ENCODE measurements at places on chromosomes 11 and 22.

GRCh38 chr11:12966002-12966401 is 43.1 kb upstream of the RASSF10 start:
- DNase-seq = no peak

DNA sequence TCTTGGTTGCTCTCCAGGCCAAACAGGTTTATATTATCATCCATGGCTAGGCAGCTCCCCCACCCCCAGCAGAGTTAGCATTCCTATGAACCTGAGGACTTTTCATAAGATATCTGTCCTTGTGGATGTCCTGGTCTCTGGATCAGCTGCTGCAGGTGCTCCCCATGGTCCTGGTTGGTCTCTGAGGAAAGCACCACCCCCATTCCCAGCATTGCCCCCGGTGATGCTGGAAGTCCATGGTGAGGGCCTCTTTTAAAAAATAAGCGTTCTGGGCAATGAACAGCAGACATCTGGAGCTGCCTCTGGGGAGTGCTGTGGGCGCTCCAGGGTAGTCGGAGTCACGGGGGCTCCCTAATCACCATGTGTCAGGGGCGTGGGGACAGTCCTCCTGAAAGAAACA is 26.6 kb downstream of the DKK3 start:
- DNase-seq = no peak

- no peak for DNase-seq
Measured at GRCh38 chr11:32353884-32354283, 81.5 kb downstream of the WT1 start.

DNA sequence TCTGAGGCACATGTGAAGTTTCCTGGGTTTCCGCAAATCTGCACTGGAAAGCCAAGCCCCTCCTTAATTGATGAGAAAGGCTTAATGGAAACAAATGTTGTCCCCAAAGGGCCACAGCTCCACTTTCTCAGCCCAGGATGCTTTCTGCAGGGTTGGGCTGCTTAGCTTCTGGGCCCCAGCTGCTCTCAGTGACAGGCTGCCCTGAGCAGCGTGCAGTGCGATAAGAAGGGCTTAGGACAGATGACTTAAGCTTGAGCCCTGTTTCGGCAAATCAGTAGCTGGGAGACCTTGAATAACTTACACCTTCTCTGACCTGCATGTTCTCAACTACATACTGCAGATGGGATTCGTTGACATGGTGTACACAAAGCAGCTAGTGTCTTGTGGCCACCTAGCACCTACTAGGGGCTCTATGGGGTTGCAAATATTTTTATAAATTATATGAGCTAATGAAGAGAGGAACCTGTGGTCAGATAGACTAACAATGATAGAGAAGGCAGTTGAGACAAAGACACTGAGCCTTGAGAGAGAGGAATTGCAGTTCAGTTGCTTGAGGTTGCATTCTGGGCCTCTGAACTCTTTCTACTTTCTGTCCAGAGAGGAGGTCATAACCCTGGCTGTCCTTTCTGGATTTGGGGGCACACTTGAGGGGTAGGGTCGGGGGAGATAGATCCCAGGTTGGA is 11.5 kb downstream of the STX3 start:
- no peak for DNase-seq

DNA sequence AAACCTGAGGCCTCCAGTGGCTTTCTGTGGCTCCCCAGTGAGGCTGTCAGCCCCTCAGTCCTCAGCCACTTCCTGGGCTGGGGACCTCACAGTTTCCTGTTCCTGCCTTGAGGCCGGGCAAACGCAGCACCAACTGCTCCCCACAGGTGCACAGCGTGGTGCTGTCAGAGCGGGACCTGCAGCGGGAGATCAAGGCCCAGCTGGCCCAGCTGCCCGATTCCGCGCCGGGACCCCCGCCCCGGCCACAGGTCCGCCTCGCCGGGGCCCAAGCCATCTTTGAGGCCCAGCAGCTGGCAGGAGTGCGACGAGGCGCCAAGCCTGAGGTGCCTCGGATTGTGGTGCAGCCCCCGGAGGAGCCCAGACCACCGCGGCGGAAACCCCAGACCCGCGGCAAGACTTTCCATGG is 5.4 kb downstream of the TBC1D10C start:
- peak; percentile 51 for DNase-seq

GRCh38 chr11:108019870-108020540 is 11.3 kb downstream of the CUL5 start:
- DNase-seq = no peak

DNA sequence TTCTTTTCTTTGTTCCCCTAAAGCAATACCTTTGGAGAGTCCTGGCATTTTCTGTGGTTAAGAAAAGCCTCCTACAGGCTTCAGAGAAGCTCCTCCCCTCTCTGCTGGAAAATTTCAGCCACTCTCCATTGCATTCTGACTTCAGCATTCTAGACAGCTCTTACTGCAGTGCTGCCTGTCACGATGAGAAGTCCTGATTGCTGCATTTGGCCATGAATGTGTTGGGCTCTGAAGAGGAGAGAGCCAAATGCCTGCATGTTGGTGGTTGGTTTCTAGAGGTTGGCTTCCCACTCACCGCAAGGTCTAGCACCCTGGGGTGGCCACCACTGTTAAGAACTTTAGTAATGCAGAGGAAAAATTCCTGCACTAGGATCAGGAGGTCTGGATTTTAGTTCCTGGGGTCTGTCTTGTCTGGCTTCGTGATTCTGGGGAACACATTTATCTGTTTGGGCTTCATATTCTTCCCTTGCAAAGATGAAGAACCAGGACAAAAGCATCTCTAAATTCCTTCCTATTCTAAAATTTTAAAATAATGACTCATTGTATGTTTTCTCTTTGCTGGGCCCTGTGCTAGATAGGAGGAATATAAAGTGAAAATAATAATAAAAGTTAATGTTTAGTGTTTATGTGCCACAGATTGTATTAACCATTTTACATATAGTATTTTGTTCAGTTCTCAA is 38.1 kb downstream of the COA4 start:
- DNase-seq = no peak

DNA sequence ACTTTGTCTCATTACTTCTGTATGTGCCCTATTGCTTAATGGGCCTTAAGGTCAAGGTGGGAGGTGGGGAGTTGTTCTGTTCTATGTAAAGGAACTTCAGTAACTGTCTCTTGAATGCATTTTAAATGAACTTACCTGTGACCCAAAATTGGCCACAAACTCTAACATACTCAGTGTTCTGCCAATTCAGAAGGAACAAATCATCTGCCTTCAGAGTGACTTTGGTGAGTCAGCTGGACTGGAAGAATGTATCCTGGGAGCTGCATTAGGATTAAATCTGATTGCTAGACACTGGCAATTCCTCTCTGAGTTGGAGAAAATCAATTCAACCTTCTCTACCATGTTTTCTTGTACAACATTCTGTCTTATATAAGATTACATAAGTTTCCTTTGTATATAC is 1104.8 kb downstream of the DLG2 start:
- no peak for DNase-seq

DNA sequence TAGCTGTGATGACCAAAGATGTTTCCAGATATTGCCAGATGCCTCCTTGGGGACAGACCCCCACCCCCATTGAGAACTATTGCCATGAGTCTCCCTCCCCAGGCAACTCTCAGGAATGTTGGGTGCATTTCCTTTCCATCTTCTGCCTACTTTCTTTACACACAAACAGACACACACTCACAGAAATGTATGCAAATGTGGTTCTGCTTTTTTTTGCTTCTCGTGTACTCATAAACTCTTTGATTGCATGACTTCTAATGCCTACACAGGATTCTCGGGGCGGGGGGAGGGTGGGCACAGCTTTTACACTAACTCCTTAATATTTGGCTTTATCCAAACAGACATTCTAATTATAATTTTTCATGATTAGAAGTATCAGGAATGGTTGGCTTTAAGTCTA is 53.3 kb upstream of the SUSD2 start:
- DNase-seq = no peak

GRCh38 chr11:127242676-127243075 is 242.1 kb upstream of the KIRREL3 start:
- DNase-seq = no peak

GRCh38 chr22:38115423-38116205 is 5.1 kb upstream of the BAIAP2L2 start:
- DNase-seq = no peak

DNA sequence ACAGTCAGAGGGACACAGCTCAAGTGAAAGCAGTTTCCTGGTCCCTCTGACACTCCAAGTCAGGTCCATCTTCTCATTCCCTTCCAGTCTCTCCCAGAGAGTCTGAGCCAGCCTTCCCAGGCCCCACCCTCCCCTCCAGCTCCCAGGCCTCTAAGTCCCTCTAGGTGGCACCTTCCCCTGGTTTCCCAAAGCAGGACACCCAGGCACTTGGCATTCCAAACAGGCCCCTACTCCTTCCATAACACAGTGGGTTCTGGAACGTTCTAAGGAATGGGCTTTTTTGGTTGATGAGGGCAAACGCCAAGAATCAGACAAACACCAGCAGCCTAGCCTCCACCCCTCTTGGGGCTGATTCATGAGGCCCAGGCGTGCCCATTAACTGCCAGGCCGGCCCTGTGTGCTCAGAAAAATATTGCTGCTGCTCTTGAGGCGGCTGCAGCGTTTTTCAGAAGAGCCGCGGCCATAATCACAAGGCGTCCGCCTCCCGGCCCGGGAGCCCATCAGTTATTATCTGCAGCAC is 418.7 kb downstream of the SOX6 start:
- DNase-seq = no peak

- DNase-seq = no peak
Measured at GRCh38 chr11:120744016-120744994, 232.8 kb downstream of the GRIK4 start.

GRCh38 chr11:34379079-34379478 is 21.3 kb upstream of the ABTB2 start:
- DNase-seq = no peak

DNA sequence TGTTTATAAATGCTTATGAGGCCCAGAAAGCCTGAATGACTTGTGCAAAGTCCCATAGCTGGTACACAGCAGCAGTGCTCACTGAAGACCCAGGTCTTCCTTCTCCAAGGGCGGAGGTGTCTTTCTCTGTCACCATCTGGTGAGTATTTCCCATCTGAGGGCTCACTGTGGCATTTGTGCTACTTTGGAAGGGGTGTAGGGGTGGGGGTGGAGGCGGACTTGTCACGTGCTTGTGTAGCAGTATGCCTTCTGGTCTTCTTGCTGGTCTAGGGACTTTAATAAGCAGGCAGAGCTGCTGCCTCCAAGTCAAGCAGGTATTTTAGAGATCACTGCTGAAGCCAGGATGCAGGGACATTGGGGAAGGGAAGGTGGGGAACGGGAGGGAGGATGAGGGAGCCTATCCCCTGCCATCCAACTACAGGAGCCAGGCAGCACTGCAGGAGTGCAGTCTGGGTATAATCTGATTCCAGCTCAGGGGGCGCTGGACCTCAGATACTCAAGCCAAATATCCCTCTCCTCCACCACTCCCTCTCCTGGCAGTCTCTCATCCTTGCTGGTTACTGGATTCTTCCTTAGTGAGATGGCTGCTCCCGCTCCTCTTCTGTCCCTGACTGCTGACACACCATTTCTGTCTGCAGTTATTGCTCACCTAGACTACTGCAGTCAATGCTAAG is 3.4 kb downstream of the ABCC8 start:
- no peak for DNase-seq

- peak; percentile 67 for DNase-seq
Measured at GRCh38 chr11:67265633-67266448, 432 bp upstream of the GRK2 start.

GRCh38 chr11:79346021-79346420 is 94.8 kb downstream of the TENM4 start:
- DNase-seq = no peak

GRCh38 chr11:111010391-111011274 is 234.9 kb upstream of the POU2AF2 start:
- no peak for DNase-seq

GRCh38 chr11:67029146-67029545 is 6.2 kb downstream of the SYT12 start:
- no peak for DNase-seq

- DNase-seq = no peak
Measured at GRCh38 chr11:64934682-64935358, 873 bp downstream of the GPHA2 start.

GRCh38 chr11:12331239-12331874 is 46.0 kb upstream of the PARVA start:
- peak; percentile 57 for DNase-seq

DNA sequence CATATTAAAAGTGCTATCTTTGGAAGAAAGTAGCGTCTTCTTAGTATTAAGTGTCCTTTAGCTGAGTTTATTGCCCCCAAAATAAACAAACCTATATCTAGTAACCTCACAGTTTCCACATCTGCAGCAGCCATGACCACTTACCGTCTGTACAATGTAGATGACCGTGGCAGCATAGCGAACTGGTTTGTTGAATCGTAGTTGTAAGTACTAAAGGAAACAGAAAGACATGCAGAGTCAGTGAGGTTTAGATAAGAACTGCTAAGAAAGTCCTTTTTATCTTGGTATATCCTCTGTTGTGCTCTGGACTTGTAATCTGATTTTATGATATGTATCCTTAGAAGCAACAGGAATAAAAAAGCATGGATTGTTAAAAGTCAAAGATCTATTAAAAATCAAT is 9.4 kb downstream of the SLC5A12 start:
- no peak for DNase-seq

- no peak for DNase-seq
Measured at GRCh38 chr11:57735619-57736298, 5.5 kb upstream of the SELENOH start.

GRCh38 chr11:66789097-66789890 is 53.9 kb upstream of the RCE1 start:
- DNase-seq = no peak

DNA sequence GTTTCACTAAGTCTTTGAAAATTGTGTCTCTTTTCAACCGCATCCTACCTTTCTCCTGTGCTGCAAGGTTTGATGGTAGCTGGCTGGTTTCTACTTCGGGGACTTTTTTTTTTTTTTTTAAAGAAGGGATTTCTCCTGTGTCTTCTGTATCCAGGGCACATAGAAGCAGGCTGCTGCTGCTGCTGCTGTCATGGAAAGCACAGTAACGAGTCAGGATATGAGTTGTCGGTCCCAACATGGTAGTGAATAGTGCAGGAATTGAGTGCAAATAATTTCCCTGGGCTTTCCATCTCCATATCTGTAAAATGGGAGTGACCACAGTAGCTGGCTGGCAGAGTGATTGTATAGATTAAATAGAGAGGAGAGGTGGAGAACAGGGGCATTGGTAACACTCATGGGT is 118.3 kb upstream of the NAV2 start:
- no peak for DNase-seq

Measured in activated CD4-positive, CD25-positive, alpha-beta regulatory T cell treated with anti-CD3 and anti-CD28 coated beads, Interleukin-2, amount 50 U/mL, for 16 hours (primary cell).